ENCODE measurements at places on chromosomes 6 and 20. TPM values are rescaled to one million over a fixed set of nuclear protein-coding genes. Genes with fewer than 3 reads are reported as not detected.

The GHRH gene
- not detected for total RNA-seq

- no peak for DNase-seq
Observed at GRCh38 chr6:125942672-125943527, 13.7 kb upstream of the HINT3 start.

The TDRD6 gene
- total RNA-seq: 0.98 TPM

The PRSS16 gene
- not detected for total RNA-seq

DNA sequence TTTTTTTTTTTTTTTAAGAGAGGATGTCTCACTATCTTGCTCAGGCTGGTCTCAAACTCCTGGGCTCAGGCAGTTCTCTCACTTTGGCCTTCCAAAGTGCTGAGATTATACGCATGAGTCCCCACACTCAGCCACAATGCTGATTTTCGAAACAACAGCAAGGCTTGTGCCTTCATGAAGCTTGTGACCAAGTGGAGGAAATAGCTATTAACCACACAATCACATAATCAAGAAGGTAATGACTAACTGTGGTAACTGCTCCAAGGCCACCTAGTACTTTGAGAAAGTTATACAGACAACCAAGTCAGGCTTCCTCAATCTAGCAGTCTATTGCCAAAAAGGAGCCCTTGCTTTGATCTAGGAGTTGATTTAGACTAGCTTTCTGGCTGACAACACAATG is 46.3 kb downstream of the SOD2 start:
- no peak for DNase-seq

The ZSCAN9 gene
- 22.2 TPM for total RNA-seq

DNA sequence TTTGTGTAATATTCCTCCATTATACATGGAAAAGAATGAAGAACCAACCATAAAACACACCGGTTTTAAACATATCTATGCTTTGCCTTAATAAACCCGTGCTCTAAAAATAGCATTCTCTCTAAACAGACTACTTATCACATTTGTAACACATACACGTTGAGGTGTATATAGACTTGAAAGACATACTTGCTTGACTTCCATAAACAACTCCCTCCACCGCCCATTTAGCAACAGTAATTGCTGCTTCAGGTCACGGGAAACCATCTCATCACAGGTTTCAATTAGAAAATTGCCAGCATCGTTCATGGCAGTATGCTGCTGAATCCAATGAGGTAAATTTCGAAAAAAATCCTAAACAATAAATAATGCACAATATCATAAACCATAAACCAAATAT is 174.0 kb downstream of the SYNE1 start:
- DNase-seq: no peak

The CD109 gene
- total RNA-seq: 13.3 TPM

GRCh38 chr6:8939615-8940014 is 504.3 kb upstream of the SLC35B3 start:
- no peak for DNase-seq

DNA sequence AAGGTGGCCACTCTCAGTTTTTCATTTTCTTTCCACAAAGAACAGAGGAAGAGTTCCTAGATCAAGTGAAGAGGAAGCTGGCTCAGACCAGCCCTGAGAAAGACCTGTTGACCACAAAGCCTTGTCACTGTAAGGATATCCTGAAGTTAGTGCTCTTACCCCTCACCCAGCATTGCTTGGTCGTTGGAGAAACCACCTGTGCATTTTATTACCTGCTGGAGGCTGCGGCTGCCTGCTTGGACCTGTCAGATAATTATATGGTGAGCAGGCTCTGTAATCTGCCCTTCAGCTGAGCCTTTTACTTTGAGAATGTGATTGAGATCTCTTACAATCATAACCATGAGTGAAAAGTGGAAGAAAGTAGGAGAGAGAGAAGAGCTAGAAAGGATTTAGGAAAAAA is 21.9 kb downstream of the TREML1 start:
- DNase-seq: no peak

- DNase-seq: no peak
Observed at GRCh38 chr6:90293319-90293953, 3.2 kb downstream of the BACH2 start.

GRCh38 chr6:3638662-3639061 is 112.9 kb downstream of the PXDC1 start:
- DNase-seq: no peak

The PDE7B gene
- 22.5 TPM for total RNA-seq

DNA sequence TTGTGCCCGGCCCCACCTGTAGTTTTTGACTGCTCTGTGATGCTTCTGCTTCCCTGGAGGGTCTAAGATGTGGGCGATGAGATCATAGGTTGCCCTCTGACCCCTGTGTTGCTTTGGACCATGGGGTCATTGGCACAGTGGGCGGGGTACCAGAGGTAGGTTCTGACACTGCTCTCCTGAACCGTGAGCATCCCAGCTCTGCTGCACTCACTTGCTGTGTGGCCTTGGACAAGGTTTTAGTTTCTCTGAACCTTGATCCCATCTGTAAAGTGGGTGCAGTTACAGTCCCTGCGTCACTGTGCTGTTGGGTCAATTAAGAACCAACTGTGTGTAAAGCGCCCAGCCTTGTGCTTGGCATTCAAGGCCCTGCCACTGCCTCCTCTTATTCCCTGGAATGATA is 30.9 kb downstream of the SRC start:
- DNase-seq: no peak

DNA sequence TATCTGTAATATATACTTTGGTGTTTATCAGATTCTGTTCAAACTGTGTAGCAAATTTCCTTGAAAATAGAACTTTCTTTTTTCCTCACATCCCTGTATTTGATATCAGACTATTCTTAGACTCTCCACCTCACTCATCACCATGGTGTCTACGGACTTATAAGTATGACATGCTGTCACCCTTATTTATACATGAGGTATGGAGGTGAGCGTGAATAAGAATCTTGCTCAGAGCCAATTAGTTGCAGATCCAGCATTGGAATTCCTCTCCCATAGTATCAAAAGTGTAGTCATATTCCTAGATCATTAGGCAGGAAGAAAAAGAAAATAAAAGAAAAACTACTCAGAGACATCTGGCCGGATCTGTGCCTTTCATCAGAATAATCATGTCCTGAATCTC is 43.0 kb downstream of the TPD52L1 start:
- DNase-seq: no peak

GRCh38 chr6:144110210-144110609 is 14.8 kb upstream of the SF3B5 start:
- DNase-seq: no peak
